NCI-H1436 (cell line): ENCODE measurements at places on chromosomes 3 and 15.

GRCh38 chr15:59191855-59192237 lies 14.8 kb upstream of the LDHAL6B start:
- DNase-seq = no peak

DNA sequence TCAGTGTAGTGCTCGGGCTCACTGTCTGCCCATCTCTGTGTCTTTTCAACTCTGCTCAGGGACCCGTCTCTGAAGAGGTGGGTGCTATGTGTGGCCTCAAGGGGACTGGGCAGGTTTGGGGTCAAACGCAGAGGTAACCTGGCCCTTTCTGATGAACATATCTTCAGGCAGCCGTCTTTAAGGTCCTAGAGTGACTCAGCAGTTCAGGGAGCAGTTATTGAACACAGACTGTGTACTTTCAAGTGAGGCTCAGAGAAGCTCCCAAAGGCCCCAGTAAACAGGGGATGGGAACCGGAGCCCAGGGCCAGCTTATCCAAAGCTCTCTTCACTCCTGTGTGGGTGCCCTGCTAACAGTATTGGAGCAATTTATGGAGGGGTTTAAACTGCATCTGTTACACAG lies 73.1 kb downstream of the WDR76 start:
- no peak for DNase-seq

DNA sequence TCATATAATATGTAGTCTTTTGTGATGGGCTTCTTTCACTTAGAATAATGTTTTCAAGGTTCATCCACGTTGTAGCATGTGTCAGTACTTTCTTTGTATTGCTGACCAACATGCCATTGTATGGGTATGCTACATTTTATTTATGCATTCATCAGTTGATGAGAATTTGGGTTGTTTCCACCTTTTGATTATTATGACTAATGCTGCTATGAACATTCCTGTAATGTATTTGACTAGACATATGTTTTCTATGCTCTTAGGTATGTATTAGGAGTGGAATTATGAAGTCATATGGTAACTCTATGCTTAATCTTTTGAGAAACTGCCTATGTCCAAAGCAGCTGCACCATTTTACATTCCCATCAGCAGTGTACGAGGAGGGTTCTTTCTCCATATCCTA lies 3.2 kb upstream of the PODXL2 start:
- DNase-seq = no peak

GRCh38 chr15:71916834-71917233 lies 106.5 kb downstream of the NR2E3 start:
- no peak for DNase-seq

DNA sequence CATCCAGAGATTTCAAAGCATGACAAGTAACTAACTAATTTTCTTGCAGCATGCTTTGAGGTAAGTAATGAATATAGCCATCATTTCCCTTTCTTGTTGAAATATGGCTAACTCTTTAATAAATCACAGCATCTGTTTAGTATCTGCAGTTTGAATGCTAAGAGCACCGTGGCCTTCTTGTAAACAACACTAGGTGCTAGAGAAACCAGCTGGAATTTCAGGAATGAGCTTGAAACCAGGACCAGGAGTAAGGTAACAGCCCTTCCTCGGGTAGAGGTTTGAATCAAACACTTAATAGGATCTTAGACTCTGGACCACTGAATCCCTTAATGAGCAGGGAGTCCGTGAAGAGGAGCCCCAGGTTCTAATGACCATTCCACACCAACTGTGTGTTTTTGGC lies 13.6 kb downstream of the CALML4 start:
- no peak for DNase-seq

GRCh38 chr15:93414576-93415231 lies 325.7 kb upstream of the RGMA start:
- DNase-seq = no peak

DNA sequence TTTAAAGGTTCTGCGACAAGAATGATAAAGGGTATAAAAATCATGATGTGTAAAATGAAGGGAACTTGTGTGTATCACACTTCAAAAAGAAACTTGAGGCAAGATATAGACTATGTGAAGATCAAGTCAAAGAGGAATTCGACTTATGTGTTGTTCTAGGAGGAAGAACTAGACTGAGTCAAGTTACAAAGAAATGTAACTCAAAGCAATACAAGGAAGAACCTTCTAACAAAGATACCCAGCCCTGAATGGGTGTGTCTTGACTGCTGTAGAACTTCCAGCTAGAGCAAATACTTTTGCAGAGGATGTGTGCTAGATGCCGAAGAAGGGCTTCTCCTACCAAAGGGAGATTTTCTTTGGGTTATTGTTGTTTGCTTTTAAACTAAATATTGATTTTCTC lies 2.4 kb downstream of the SLC49A4 start:
- DNase-seq = no peak

GRCh38 chr15:96524676-96525417 lies 194.3 kb downstream of the NR2F2 start:
- no peak for DNase-seq

DNA sequence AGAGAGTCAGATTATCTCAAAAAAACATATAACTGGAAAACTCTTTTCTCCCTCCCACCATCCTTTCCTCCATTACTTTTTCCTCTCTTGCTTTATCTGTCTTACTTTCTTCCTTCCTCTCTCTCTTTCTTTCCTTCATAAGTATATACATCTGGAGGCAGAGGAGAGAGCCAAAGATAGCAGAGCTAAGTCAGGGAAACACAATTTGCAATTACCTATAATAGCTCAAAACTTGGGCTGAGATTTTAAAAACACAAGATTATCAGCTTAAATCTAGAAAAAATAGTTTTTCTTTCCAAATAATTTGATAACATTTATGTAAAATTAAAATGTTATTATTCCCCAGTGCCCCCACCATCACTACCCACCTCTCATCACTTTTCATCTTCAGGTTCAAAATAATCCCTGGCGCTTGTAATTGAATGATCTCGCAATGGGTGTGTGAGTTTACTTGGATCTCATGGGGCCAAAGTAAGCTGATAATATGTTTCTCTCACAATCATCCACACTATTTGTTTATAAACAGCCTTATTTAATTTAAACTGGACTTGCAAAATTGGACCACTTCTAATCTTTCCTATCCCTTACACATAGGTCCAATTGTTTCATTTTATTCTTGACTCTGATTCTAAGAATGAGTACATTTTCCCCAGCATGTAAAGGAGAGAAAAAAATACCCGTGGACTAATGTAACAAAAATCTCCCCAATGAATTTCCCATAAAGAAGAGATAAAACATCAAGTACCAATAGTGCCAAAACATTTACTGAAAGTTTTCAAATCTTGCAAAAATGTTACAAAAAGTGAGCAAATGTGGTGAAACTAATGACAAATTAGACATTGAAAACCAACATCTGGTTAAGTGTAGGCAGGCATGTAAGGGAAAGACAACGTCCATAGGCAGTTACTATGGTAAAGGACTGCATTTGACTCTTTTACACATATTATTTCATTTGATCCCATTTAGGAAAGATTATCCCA lies 236.9 kb downstream of the DTWD1 start:
- DNase-seq = no peak

GRCh38 chr3:176961916-176962315 lies 235.4 kb downstream of the TBL1XR1 start:
- DNase-seq = no peak

DNA sequence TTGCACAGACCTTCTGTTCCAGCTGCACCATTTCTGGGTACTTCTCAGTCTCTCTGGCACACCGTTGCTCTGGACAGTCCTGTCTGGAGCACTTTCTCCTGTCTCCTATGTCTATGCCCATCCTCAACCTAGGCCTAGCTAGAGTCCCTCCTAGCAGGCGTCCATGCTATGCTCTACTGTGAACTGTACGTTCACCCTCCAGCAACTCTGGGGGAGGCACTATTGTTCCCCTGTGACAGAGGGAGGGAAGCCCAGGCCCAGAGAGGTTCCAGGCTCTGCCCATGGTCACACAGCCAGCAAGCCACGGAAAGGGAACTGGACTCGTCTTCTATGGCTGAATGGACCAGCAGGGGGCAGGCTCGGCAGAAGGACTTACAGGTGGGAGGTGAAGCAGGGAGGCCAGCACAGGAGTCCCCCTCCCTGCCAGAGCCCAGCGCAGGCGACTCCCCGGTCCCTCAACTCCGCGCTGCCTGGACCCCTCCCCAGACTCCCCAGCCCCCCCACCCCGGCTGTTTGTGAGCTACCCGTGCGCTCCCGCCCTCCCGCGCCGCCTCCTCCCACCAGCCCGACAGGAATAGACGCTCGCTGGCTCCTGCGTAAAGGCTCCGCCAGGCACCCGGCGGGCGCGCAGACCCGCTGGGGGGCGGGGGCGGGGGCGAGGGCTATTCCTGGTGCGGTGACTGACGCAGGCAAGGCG lies 1.7 kb upstream of the LINGO1 start:
- DNase-seq = peak; percentile 53

DNA sequence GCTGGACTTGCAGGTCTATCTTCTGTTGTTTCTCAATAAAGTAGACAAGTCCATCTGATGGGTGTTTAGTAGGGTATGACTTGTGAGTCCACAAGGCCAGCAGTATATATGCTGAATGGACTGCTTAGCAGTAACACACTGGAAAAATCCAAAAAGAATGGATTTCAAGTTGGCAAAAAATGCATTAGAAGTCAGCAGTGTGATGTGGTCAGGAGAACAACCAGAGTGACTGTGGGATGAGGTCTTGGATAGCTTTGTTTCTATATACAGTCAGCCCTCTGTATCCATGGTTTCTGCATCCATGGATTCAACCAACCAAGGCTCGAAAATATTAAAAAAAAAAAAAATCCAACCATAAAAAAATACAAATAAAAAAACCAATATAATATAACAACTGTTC lies 55.8 kb downstream of the LPP start:
- DNase-seq = no peak

DNA sequence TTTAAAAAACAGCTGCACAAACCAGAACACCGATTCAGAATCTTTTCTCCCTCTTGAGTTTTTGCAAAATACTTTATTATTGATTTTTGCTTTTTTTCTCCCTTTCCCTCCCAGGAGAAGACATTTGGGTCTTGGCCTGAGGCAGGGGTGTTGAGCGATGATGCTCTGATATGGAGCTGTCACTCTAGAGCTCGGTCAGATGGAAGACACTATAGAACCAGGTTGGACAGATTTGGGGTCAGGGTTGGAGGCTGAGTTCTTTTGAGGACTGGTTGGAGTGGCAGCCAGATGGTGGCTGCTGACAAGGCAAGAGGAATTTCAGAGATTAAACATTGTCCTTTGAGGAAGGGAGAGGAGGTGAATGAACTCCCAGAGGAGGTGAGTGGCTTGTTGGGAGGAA lies 16.9 kb downstream of the CDAN1 start:
- no peak for DNase-seq

- no peak for DNase-seq
Measured at GRCh38 chr3:197504641-197505121, 51.1 kb downstream of the BDH1 start.
